GM19239 (cell line): ENCODE measurements at places on chromosomes 12 and 14.
A peak's percentile ranks its signal among the peaks of the same experiment; 100 is the strongest.

DNA sequence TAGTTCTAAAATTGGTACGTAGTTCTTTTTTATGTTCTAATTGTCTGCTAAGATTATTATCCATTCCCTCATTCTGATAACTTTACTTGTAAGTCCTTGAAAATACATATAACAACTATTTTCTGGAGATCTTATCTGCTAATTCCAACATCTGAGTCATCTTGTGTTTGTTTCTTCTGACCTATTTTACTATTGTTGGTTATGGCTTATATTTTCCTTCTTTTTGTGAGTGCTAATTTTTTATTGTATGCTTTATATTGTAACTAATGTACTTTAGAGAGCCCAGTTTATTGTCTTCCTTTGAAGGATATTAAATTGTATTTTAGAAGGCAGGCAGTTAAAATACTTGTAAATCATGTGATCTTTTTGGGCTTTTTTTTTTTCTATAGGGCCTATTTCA lies 149.3 kb upstream of the LRFN5 start:
- no peak for DNase-seq

GRCh38 chr12:95788637-95789036 lies 1.9 kb downstream of the NTN4 start:
- no peak for DNase-seq

DNA sequence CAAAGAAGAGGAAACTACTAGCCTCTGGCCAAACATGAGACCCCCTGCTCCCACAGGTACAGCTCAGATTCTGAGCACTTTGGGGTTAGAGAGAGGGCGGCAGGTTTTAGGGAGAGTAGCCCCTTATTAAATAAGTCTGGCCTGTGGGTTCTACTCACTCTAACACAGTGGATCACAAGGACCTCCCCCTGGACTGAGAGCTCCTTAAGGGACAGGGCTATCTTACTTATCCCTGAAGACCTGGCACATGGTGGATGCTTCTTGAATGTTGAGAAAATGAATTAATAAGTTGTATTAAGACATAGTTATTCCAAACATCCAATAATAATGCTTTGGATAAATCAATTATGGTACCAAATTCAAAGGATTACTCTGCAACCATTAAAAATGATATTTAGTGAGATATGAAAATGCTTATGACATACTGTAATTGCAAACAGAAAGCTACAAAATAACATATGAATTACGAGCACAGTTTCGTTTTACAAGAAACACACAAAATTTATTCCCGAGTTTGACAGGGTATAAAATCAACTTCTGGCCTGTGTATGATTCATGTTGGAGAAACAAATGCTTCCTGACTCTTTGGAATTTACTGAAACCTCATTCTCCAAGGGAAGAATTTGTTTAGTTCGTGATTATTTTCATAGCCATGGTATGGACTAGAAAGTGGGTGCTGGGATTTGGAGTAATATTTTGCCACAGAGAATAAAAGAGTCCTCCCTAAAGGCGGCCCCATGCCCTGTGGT lies 59.3 kb upstream of the BDKRB2 start:
- DNase-seq: no peak

DNA sequence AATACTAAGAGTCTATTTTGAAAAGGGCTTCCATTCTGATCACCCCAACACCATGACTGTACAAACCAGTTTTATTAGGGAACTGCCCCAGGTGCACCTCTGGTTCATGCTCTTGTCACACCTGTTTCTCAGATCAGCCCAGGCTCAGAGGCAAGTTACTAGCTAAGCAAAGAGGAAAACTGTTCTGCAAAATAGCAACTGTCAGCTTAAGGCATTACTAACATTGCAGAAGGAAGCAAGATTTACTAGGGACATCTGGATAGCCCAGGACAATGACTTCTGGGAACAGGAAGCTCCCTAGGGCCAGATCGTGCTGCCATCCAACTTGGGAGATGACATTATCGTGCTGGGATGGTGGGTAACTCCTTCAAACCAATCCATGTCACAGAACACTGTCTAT lies 30.1 kb downstream of the ANAPC7 start:
- DNase-seq: no peak

DNA sequence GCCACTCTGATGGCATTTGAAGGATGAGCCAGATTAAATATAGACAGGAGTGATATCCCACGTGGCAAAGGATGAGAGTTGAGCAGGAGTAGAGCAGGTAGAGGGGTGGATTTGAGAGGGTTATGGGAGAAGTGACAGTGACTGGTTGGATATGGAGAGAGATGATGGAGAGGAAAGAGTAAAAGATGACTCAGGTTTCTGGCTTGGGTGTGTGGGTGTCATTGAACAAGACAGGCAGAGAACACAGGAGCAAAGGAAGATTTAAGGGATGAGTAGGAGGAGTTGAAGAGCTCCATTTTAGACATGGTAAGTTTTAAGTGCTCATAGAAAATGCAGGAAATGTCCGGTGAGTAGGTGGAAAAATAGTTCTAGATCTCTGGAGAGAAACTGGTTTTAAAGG lies 136.9 kb downstream of the EGLN3 start:
- no peak for DNase-seq

GRCh38 chr12:49094160-49094974 lies at the start of gene DHH:
Gene DHH (minus strand): TSS chr12:49094801. CDS start chr12:49094512, 289 bp downstream.
- DNase-seq: no peak

GRCh38 chr14:101453225-101453624 lies 108.1 kb upstream of the DIO3 start:
- no peak for DNase-seq

GRCh38 chr12:66365718-66366490 lies 63.6 kb downstream of the HELB start:
- no peak for DNase-seq

DNA sequence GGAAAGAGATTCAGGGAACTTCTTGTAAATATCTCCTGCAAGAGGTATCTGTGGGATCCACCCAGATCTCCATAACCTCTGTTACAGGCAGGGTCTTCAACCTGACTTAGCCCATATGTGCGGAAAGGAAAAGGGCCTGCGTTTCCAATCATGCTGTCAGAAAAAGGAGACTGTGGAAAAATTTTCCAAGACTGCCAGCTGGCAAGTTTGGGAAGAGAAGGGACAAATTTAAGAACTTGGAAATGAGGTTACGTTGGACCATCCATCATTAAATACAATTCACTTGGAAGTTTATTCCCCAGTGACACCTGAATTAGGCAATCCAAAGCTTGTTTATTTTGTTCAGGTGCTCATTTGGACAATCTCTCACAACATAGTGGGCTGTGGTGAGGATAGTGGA lies 13.9 kb downstream of the PTHLH start:
- DNase-seq: no peak

GRCh38 chr12:104604070-104604994 lies 147.6 kb downstream of the CHST11 start:
- peak; percentile 56 for DNase-seq

- DNase-seq: no peak
Measured at GRCh38 chr14:58805057-58805456, 167.3 kb downstream of the DACT1 start.

GRCh38 chr12:113422886-113423669 lies 898 bp downstream of the SDSL start:
- DNase-seq: no peak

GRCh38 chr12:114686426-114686772 lies 2.4 kb upstream of the TBX3 start:
- no peak for DNase-seq

GRCh38 chr14:38904959-38905358 lies 198.1 kb downstream of the SEC23A start:
- no peak for DNase-seq

DNA sequence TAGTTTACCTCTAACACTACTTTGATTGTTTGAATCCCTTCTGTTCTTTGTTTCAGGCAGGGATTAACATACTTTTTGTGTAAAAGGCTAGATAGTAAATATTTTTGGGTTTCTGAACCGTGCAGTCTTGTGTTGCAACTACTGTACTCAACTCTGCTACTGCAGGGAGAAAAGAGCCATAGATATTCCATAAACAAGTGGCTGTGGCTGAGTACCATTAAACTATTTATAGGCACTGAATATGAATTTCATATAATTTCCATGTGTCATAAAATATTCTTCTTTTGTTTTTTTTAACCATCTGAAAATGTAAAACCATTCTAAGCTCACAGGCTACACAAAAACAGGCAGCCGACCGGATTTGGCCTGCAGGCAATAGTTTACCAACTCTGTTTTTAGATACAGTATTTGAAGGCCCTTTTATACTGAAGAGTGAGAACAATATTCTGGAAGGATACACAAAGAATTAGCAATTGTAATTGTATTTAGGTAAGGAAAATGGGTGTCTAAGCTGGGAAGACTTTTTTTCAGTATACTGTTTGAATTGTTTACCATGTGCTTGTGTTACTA lies 15.7 kb downstream of the NR1H4 start:
- DNase-seq: no peak

DNA sequence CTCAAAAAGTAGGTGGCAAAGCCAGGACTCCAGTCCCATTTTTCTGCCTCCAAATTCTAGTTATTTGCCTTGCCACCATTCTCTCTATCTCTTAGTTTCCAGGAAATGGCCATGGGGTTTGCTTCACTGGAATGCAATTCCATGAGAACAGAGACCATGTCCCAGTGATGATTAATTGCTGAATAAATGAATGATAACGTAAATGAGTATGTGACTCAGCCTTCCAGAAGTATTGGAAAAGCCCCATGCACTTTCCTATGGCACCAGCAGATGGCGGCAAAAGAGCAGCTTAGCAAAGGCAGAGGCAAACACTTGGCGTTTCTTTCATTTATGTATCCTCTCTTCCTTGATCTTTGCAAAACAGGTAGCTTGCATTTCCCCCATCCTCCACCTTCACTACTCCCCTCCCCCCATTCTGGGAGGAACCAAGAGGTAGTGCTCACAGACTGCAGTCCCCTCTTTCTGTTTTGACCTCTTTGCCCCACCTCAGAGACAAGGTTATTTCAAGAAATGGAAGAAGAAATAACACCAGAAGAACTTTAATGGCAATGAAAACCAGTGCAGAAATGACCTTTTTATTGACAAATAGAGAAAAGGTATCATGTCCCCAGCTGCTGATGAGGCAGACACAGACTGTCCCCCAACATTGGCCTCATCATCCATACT lies 21.3 kb downstream of the TBX3 start:
- peak; percentile 54 for DNase-seq

DNA sequence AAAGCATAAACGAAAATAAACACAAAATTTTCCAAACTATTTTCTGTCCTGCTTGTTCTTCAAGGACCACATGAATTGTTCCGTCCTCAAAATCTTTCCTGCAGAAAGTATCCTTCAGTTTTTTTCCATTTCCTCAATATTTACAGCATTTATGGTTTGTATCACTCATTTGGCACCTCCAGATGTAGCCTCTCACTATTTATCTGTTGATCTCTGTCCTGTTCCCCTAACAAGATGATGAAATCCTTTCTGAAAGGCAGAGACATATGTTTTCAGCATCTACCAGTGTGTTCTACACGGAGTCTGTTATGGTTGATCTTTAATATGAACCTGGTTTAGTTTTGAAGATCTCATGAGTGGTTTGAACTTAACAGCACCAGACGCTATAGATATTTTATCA lies 490.2 kb downstream of the NELL2 start:
- no peak for DNase-seq

GRCh38 chr14:23020143-23021128 lies 10.5 kb upstream of the C14orf93 start:
- no peak for DNase-seq

DNA sequence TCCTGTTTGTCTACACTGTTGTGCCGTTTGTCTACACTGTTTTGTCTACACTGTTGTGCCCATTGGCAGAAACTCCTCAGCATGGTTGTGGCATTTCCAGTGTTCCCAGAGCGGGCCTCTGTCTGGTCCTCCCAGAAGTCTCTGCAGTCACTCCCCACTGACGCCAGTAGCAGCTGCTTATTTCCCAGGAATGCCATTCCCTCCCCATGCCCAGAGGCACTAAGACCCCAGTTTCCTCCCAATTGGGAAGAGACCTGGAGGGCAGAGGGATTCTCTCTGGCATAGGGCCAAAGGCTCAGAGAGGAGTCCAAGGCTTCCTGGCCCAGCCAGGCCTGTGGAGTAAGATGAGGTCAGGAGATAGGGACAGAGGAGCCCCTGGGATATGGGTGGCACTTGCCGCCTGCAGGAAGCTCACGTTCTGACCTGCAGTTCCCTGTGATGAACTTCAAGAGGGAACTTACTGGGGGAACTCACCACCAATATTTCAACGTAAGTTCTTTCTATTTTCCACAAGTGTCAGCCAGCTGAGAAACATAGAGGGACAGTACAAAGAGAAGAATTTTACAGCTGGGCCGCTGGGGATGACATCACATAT lies 69.1 kb downstream of the TNFAIP2 start:
- no peak for DNase-seq

DNA sequence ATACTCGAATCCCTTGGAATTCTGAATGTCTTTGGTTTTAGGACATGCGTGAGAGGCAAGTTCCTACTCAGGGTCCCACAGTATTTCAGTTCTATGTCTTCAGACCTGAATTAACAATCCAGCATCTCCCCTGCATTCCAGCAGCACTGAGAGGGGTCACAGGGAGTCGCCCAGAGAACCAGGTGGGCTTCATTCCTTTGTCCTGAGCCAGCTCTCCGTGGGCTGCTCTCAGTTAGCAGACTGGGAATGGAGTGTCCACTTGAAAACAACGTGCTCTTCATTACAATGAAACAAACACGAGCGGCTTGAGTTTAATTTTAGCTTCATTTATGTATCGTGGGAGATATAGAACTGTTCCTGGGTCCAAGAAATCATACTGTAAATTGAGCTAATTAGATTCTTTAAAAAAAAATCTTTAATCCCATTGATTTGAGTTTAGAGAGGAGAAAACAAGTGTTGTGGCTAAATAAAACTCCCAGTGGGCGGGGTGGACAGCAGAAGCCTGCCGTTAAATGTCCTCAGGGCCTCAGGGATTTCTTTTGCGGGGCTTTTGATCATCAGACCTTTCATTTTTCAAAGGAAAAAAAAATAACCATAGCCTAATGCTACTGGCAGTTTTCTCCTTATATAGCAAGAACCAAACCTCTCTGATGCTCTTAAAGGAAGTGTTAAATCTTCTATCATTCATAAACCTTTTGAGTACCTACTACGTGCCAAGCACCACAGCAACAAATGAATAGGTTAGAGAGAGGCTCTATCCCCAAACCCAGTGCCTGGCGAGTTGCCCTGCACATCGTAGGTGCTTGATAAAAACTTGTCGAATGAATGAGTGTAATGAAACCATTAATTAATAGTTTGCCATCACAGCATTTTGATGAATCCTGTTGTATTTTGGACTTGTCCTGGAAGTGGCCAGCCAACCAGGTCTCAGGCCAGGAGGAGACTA lies 140.4 kb downstream of the CHST11 start:
- DNase-seq: no peak

GRCh38 chr12:41684997-41685396 lies 459.7 kb downstream of the GXYLT1 start:
- no peak for DNase-seq

DNA sequence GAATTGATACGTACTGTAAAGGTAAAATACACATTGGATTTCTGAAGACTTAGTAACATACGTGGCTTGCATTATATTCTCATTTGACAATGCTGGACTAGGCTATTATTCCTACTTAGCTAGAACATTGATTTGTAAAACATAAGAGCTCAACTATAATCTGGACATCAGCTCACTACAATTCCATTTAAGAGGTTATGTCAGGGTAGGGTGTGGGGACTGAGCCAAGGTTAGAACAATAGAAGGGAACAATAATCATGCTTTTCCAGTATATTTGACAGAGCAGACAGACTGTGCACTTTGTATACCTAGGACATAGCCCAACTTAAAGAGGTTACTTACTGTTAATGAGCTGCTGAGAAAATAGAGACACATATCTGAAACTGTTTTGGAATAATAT lies 10.8 kb downstream of the ZCRB1 start:
- DNase-seq: no peak

- DNase-seq: no peak
Measured at GRCh38 chr14:91406982-91407381, 10.6 kb downstream of the CCDC88C start.
